Activated naive CD4-positive, alpha-beta T cell treated with Interleukin-2 at 50 U/mL for 16 hours (primary cell): ENCODE measurements at places on chromosomes 4 and X.

DNA sequence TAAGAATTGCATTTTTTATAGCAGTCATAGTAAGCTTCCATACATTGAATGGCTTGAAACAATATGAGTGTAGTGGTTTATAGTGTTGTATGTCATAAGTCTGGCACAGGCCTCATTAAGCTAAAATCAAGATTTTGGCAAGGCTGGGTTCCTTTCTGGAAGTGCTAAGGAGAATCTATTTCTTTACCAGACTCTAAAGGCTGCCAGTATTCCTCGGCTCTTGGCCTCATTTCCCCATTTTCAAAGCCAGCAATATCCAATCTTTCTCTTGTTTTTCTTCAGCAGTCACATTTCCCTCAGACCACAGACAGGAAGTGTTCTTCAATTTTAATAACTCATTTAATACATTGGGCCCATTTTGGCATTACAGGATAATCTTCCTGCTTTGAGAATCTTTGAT, 1155.5 kb upstream of the PABPC4L start:
- DNase-seq = no peak

GRCh38 chrX:133961046-133961445, 24.3 kb downstream of the GPC3 start:
- DNase-seq = no peak

- no peak for DNase-seq
Observed at GRCh38 chr4:48193921-48194468, 59.9 kb upstream of the TXK start.

DNA sequence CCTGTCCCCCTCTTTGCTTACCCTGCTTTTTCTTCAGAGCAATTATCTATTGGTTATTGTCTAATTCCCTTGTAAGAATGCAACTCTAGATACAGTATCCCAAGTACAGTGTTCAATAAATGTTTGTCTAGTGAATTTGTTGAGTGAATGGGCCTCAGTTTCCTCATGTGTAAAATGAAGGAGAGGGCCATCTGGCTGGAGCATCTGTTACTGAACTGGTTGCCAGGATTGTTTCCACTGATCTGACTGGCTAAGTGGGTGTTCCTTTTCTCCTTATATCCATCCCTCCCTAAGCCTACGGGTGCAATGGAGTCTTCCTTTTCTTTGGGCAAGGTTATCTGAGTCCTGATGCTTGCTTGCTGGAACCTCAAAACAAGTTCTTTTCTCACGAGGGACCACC, 185.2 kb upstream of the RPS6KA3 start:
- no peak for DNase-seq

DNA sequence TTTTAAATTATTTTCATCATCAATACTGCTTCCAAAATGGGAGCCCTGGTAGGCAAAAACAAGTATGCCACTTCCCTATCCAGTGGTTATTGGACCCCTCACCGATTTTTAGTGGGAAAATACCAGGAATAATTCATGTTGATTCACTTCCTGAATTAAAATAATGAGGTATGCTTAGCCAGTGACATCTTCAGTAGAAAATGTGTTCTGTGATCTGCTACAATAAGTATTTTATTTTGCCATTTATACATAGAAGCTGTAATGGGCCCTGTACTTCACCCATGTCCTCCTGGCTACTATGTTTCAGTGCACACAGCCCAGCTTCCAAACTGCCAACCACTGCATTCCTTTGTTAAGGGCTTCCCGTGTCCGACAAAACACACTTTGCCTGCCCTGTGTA, 41.0 kb upstream of the KLHL34 start:
- no peak for DNase-seq

- no peak for DNase-seq
Observed at GRCh38 chr4:139229534-139230039, 50.4 kb downstream of the MGARP start.

DNA sequence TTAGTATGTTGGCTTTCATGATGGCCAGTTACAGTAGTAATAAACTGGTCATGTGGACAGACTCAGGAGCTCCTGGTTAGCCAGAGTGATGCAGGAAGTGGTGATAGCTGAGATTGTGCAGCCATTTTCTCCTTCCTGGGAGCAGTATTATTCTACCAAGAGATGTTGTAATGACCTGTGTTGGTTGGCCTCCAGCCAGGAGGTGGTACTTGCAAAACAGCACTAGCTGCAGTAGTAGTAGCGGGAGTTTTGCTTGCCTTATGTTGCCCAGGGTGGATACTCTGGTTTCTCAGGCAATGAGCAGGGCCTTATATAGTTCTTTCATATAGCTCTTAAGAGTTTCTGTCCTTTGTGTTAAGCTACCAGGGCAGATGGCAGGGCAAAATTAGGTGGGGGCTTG, 998.8 kb downstream of the GLUD2 start:
- DNase-seq = no peak
